ENCODE measurements at places on chromosomes 2 and 18. TPM values are rescaled to one million over a fixed set of nuclear protein-coding genes. Genes with fewer than 3 reads are reported as not detected.

Gene TMEM169
- total RNA-seq = 0.22 TPM

Gene CENPA
- total RNA-seq = 5.2 TPM

Gene WDR75
- total RNA-seq = 44.6 TPM

Gene ALK
- not detected for total RNA-seq

Gene FBLN7
- 3.1 TPM for total RNA-seq

Gene TTC32
- 14.0 TPM for total RNA-seq

Gene IL36G
- not detected for total RNA-seq

Gene GKN2
- not detected for total RNA-seq

Gene ZNF385B
- 13.5 TPM for total RNA-seq

Gene TFCP2L1
- under 0.01 TPM for total RNA-seq

Gene ALKAL2
- total RNA-seq = 0.22 TPM

Gene IL1F10
- total RNA-seq = not detected

Gene CHRNG
- total RNA-seq = not detected

Gene REG3G
- not detected for total RNA-seq

Gene AGXT
- not detected for total RNA-seq

Gene HOXD9
- total RNA-seq = 4.3 TPM

Gene PJVK
- total RNA-seq = 2.2 TPM

Gene GALNT14
- 0.86 TPM for total RNA-seq

Gene GNLY
- total RNA-seq = not detected

Gene CHN1
- 4.7 TPM for total RNA-seq

Gene PPM1G
- 52.4 TPM for total RNA-seq

Gene MGAT5
- total RNA-seq = 23.9 TPM

Gene TMEM178A
- total RNA-seq = 1.7 TPM

Gene CPS1
- 28.2 TPM for total RNA-seq

Gene RAX
- not detected for total RNA-seq

Gene MEIS1
- 11.1 TPM for total RNA-seq

Gene SLC8A1
- 139 TPM for total RNA-seq

Gene PROM2
- 0.32 TPM for total RNA-seq

Gene SNORC
- total RNA-seq = 0.65 TPM

Gene CCDC93
- total RNA-seq = 36.1 TPM

Gene TSGA10
- 6.9 TPM for total RNA-seq

Gene LINC00305
- not detected for total RNA-seq

Gene KLHL30
- total RNA-seq = 0.39 TPM

Gene SLC16A14
- total RNA-seq = 2.3 TPM

Data from articular chondrocyte of knee joint (primary cell).